ENCODE measurements at places on chromosomes 1 and 21.

DNA sequence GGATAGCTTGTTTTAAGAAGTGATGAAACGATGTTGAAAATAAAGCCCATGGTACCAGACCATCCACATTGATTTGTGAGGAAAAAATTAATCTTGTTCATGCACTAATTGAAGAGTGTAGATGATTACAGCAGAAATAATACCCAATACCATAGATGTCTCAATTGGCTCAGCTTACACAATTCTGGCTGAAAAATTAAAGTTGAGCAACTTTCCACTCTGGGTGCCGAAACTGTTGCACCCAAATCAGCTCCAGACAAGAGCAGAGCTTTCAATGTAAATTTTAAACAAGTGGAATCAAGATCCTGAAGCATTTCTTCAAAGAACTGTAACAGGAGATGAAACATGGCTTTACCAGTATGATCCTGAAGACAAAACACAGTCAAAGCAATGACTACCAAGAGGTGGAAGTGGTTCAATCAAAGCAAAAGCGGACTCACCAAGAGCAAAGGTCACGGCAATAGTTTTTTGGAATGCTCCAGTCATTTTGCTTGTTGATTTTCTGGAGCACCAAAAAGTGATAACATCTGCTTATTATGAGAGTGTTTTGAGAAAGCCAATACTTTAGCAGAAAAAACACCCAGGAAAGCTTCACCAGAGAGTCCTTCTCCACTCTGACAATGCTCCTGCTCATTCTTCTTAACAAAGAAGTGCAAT lies 16.1 kb upstream of the KCNA3 start:
- H3K36me3 ChIP-seq: no peaks in the 10 kb centered on the region
- peaks cover 26% of the 10 kb centered on the region for H3K27me3 ChIP-seq
- no peak for DNase-seq
- no peaks in the 10 kb centered on the region for H3K4me1 ChIP-seq

- no peak for DNase-seq
- no peaks in the 10 kb centered on the region for H3K27me3 ChIP-seq
- no peak overlapping the region for H3K27ac ChIP-seq
- H3K36me3 ChIP-seq: peaks cover 14% of the 10 kb centered on the region
Observed at GRCh38 chr1:93450321-93450720, 2.4 kb downstream of the FNBP1L start.

- DNase-seq: no peak
- H3K4me3 ChIP-seq: no peak overlapping the region
- peaks cover 8% of the 10 kb centered on the region for H3K27me3 ChIP-seq
- peak overlapping the region; percentile 72 for H3K27ac ChIP-seq
Observed at GRCh38 chr1:89274411-89274857, 1.8 kb upstream of the GBP5 start.

DNA sequence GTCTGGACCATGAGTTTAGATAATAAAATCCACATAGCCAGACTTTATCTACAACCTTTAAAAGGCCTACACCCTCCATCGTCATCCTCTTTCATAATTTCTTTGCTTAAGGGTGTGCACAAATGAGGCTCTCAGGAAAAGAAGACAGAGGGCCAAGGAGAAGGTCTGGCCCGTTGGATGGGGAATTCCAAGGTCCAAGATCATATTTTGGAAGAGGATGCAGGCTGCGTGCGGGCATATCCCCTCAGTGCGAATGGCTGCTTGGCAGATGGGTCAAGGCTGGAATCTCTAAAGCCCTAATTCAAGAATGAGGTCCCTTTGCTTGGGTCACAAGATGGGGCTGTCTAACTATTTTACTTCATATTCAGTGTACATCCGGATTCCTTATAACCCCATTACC lies 782.2 kb upstream of the NCAM2 start:
- no peak overlapping the region for H3K27ac ChIP-seq
- DNase-seq: no peak
- H3K4me1 ChIP-seq: no peaks in the 10 kb centered on the region
- peaks cover 7% of the 10 kb centered on the region for H3K27me3 ChIP-seq

DNA sequence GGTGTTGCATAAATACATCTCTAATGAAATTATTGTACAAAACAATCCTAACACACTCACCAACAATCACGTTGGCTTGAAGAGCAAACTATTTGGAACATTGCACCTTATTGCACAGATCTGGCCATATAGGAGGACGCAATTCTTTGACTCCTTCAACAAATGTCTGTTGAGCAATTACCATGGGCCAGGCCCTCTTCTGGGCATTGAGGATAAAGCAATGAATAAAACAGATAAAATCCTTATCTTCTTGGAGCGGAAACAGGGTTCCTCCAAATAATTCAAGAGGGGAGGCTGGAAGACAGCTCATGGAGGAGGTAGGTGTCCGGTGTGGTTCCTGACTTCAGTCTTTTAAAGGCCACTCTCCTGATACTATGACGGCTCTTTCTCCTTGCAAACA lies 43.3 kb downstream of the PAX7 start:
- H3K27me3 ChIP-seq: peaks cover 69% of the 10 kb centered on the region
- H3K36me3 ChIP-seq: no peaks in the 10 kb centered on the region
- no peak overlapping the region for H3K27ac ChIP-seq
- H3K4me3 ChIP-seq: no peak overlapping the region
- no peak for DNase-seq
- peaks cover 52% of the 10 kb centered on the region for H3K4me1 ChIP-seq

DNA sequence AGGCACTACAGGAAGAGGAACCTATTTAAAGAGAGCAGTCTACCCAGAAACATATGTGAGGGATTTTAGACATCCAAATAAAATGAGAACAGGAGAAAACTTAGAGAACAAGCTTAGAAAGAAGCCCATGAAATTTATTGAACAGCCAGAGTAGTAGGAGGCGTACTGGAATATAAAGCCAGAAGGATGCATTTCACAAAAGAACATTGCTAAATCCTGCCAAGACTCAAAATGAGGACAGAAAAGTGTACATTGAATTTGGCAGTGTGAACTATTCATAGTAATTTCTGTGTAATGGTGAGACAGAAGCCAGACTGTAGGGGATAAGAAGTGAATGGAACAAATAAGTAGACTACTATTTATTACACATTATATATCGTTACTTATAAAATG lies 22.5 kb downstream of the CEPT1 start:
- H3K27ac ChIP-seq: peak overlapping the region; percentile 55
- no peaks in the 10 kb centered on the region for H3K27me3 ChIP-seq
- DNase-seq: no peak
- peaks cover 26% of the 10 kb centered on the region for H3K36me3 ChIP-seq
- H3K4me3 ChIP-seq: no peak overlapping the region

DNA sequence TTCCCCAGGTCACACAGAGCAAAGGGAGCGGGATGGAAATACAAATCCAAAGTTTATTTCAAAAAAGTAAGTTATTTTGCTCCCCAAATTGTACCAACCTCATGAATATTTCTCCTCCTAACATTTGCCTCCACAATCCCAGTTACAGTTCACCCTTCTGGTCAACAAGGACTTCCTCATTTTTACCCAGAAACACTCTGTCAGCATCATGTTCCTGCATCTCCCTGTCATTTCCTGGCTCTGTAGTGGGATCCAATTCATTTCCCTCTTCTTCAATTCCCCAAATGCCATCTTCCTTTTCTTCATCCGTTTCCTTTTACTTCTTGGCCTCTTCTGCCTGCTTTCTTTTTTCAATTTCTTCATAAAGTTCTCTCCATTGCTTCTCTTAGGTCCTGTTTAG lies 32.0 kb upstream of the EPS15 start:
- no peak for DNase-seq
- peaks cover 6% of the 10 kb centered on the region for H3K27me3 ChIP-seq
- no peaks in the 10 kb centered on the region for H3K36me3 ChIP-seq
- H3K4me1 ChIP-seq: no peaks in the 10 kb centered on the region

- DNase-seq: no peak
- no peaks in the 10 kb centered on the region for H3K27me3 ChIP-seq
- peaks cover 10% of the 10 kb centered on the region for H3K4me1 ChIP-seq
- H3K4me3 ChIP-seq: no peak overlapping the region
- peaks cover 4% of the 10 kb centered on the region for H3K36me3 ChIP-seq
- no peak overlapping the region for H3K27ac ChIP-seq
Observed at GRCh38 chr1:87735750-87736149, 407.1 kb downstream of the LMO4 start.

DNA sequence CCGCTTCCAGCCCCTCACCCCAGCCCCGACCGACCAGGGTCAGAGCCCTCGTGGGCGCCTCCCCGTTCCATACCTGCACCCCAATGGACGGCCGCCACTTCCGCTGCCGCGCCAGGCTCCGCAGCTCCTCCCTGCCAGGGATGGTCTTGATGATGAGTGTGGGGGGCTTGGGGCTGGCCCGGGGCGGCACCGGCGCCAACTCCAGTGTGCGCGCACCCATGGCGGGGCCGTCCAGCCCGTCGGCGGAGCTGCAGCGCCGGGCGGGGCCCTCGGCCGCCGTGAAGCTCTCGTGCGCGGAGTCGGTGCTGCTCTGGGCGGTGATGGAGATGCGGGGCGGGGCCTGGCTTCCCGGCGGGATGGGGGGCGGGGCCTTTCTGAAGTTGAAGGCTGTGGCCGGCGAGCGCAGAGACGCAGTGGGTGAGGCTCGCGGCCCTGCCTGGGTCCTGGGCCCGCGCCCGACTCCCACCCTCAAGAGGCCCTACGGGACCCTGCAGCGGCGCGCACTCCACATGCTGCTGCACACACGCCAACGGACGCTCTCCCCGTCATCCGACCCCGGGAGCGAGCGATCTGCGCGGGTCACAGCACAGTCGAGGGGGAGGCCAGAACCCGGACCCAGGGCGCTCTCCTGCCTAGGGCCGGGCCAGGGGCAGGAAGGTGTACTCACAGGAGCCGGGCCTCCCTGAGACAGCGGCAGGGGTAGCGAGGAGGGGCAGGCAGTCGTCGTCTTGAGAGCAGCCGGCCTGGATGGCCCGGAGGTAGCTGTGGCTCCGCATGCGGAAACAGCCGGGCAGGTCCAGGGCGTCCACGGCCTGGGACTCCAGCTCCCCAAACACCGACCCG lies 26.1 kb upstream of the SMIM12 start:
- H3K4me3 ChIP-seq: peak overlapping the region; percentile 66
- peaks cover 89% of the 10 kb centered on the region for H3K27me3 ChIP-seq
- peak; percentile 91 for DNase-seq
- no peaks in the 10 kb centered on the region for H3K36me3 ChIP-seq
- H3K4me1 ChIP-seq: no peaks in the 10 kb centered on the region
- no peak overlapping the region for H3K27ac ChIP-seq

DNA sequence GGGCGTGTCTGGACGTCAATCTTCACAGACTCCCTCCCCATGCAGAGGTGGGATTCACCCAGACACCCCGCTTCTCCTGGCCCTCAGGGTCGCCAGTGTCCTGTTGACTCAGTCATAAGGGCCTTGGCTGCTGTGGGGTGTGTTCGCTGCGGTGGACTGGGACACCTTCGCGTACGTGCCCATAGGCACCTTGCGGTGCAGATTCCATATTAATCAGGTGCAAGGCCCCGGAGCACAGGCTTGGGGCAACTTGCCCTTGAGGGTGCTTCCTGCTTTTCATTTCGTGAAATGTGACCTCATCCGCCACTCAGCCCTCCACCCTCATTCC lies 398 bp upstream of the SLC30A10 start:
- H3K27ac ChIP-seq: no peak overlapping the region
- peaks cover 84% of the 10 kb centered on the region for H3K27me3 ChIP-seq
- H3K36me3 ChIP-seq: no peaks in the 10 kb centered on the region
- H3K4me3 ChIP-seq: peak overlapping the region; percentile 77
- no peak for DNase-seq

GRCh38 chr1:85199667-85200462 lies 951 bp downstream of the SYDE2 start:
- peaks cover 31% of the 10 kb centered on the region for H3K4me1 ChIP-seq
- H3K27me3 ChIP-seq: peaks cover 39% of the 10 kb centered on the region
- no peak overlapping the region for H3K27ac ChIP-seq
- no peak for DNase-seq
- H3K4me3 ChIP-seq: peak overlapping the region; percentile 89

GRCh38 chr1:207429963-207430362 lies 24.2 kb upstream of the CR2 start:
- no peak overlapping the region for H3K27ac ChIP-seq
- no peaks in the 10 kb centered on the region for H3K36me3 ChIP-seq
- H3K27me3 ChIP-seq: peaks cover 14% of the 10 kb centered on the region

DNA sequence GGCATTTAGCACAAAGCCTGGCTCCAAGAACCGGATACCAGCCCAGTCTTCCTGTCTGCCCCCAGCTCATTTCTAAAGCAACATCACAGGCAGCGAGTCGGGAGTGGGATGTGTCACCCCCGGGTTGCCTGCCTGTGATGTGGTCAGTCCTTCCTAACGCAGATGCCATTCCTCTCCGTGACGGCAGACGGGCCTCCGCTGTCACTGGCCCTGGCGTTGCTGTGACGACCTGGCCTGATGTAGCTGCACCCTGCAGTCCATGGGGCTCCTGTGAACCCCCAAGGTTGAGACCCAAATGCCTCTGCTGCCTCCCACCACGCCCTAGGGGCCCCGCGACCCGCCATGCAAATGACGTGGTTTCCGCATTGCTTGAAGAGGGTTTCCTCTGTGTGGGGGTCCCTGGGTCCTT lies 12.3 kb downstream of the TNFRSF1B start:
- H3K4me1 ChIP-seq: peaks cover 48% of the 10 kb centered on the region
- peaks cover 8% of the 10 kb centered on the region for H3K27me3 ChIP-seq
- H3K27ac ChIP-seq: no peak overlapping the region
- no peak overlapping the region for H3K4me3 ChIP-seq
- no peaks in the 10 kb centered on the region for H3K36me3 ChIP-seq

DNA sequence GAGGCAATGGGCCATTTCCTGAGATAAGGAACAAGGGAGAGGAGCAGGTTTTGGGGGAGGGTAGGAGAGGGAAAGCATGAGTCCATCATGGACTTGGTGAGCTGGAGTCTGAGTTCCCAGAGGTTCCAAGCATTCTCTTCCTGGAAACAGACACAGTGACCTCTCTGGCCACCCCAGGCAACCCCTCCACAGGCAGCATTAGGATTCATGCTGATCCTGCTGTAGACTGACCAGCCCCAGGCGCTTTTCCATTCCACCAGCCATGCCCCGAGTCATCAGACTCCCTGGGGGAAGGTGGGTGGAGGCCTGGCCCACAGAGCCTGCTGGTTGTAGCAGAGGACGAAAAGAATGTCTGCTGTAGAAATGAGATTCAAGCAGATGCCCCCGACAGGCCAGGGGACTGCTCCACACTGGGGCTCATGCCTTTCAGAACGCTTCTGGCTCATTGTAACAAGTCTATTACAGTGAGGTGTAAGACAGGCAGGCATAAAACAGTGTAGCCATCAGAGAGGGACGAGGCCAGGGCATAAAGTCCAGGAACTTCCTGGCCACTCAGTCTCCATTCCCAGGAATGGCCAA lies 52.2 kb downstream of the KCND3 start:
- H3K27me3 ChIP-seq: peaks cover 19% of the 10 kb centered on the region
- no peaks in the 10 kb centered on the region for H3K36me3 ChIP-seq
- no peak overlapping the region for H3K27ac ChIP-seq
- no peak for DNase-seq
- H3K4me1 ChIP-seq: no peaks in the 10 kb centered on the region

- H3K4me3 ChIP-seq: no peak overlapping the region
- no peak for DNase-seq
- H3K4me1 ChIP-seq: peaks cover 20% of the 10 kb centered on the region
- peaks cover 9% of the 10 kb centered on the region for H3K36me3 ChIP-seq
- H3K27me3 ChIP-seq: peaks cover 5% of the 10 kb centered on the region
Observed at GRCh38 chr1:63973005-63973419, 199.2 kb downstream of the ROR1 start.

- peaks cover 25% of the 10 kb centered on the region for H3K4me1 ChIP-seq
- peak overlapping the region; percentile 67 for H3K4me3 ChIP-seq
- DNase-seq: peak; percentile 57
- H3K27ac ChIP-seq: no peak overlapping the region
- H3K27me3 ChIP-seq: peaks cover 95% of the 10 kb centered on the region
Observed at GRCh38 chr1:212699104-212699624, 476 bp downstream of the BATF3 start.

Measured in nephron progenitor cell (in vitro differentiated cells).